ENCODE measurements at places on chromosomes 3 and 15.
A peak's percentile ranks its signal among the peaks of the same experiment; 100 is the strongest.

DNA sequence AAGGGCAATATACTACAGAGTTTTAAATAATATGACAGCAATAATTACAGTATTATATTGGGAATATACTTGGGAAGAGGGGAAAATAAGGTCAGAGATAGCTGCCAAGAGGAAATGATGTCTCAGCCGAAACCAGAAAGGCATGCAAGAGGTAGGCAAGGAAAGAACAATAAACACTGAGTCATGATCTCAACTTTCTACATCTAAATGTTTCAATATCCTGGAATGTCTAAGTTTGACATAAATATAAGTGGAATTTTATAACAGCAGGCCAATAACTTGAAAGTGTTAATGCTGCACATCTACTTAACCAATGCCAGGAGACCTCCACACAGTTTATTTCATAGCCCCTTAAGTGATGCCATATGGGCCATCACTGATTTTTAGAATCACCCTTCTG, 99.8 kb upstream of the CPNE4 start:
- DNase-seq: no peak

DNA sequence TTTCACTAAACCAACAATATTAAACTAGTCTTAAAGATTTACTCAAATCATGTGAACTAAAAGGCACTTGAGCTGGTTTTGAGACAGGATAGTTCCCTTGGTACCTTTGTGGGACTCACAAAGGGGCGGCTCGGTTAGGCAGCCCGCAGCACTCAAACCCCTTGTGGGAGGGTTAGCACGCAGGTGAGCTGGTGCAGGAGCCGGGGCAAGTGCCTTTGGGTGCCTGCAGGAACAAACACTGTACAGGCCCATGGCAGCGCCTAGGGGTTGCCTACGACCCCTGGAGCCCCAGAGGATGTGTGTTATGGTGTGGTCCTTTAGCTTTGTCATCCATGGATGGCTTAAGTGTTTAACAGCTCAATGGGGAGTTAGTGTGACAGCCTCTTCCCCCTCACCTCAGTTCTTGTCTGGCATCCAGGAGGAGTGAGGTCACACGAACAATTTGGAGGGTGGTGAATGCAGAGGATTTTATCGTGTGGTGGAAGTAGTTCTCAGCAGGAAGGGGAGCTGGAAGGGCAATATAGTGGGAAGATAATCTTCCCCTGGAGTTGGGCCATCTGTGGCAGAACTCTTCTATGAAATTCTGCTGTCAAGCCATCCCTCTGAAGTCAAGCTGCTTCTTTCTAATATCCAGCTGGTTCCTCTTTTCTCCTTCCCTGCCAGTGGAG, 470.9 kb downstream of the RBMS3 start:
- no peak for DNase-seq

DNA sequence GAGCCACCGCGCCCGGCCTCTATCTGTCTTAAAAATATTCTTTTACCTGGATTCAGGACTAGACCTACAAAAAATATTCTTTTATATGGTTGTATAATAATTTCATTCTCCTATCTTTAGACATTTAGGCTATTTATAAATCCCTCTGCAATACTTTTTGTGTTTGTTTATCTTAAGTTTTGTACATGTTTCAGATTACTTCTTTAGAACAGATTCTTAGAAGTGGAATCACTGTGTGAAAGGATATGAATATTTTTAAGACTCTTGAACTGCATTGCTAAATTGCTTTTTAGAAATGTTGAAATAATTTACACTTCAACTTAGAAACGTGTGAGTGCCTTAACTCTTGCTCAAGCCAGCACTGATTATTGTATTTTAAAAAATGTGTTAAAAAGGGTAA, 131.3 kb upstream of the PTX3 start:
- no peak for DNase-seq

DNA sequence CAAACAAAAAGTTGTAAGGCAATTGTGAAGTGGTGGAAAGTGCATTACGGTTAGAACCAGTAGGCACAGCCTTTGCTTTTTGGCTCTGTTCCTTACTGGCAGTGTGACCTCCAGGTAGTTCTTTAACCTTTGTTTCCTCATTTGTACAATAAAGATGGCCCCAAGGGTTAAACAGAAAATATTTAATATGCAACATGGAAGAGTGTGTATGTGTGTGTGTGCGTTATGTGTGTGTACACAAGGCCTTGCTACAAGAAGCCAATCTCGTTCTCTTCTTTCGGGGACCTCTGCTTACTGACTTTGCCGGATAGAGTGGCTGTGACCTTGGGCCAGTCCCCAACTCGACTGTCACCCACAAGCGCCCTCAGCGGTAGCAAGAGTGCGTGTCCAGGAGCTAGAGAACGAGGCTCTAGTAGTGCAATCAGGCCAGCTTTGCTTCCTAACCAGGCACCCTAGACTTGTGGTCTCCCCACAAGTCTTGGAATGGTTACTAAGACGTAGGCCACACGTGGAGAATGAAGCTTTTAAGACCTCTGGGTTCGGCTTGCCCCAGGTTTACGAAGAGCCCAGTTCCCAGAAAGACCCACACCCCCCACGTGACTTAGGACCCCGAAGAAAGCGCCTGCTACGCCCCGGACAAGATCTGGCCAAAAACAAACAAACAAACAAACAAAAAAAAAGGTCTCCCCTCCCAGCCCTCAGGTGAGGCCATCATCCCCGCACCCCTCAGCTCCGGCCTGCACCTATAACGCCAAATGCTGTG, 593 bp downstream of the CIAO2A start:
- DNase-seq: peak; percentile 36

DNA sequence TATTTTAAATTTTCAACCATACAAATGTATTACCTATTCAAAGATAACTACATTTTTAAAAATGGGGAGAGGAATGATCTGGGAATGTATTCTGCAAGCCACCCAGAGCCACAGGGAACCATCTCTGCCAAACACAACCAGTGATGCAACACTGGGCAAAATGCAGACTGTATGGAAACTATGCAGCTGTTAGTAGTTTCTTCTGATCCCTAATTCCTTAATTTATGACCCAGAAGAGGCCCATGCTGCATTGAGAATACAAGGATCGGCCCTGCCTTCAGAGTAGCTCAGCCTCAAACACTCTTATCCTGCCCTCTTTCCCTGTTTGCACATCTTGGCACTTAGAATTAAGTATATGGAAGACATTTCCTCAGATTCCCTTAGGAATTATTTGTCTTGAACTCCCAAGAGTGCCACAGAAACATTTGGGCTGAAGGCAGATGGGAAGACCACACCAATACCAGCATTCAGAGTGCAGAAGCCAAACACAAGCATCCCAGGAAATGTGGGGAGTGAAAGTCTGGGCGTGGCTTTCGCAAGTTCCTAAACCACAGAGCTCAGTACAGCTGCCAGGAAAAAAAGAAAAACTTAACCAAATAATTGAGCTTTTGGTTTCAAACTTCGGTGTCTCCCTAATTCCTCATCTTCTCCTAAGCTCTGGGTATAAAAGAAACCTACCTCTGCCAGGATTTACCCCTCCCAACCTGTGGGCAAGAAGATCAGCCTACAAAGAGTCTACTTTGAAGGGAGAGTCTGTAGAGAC, 5.3 kb downstream of the SNUPN start:
- DNase-seq: no peak

GRCh38 chr15:38253351-38253781, 730 bp downstream of the SPRED1 start:
- DNase-seq: no peak

GRCh38 chr3:23166276-23166675, 36.9 kb upstream of the UBE2E2 start:
- DNase-seq: no peak

- peak; percentile 57 for DNase-seq
Observed at GRCh38 chr15:64630396-64631107, 144.8 kb downstream of the RBPMS2 start.

DNA sequence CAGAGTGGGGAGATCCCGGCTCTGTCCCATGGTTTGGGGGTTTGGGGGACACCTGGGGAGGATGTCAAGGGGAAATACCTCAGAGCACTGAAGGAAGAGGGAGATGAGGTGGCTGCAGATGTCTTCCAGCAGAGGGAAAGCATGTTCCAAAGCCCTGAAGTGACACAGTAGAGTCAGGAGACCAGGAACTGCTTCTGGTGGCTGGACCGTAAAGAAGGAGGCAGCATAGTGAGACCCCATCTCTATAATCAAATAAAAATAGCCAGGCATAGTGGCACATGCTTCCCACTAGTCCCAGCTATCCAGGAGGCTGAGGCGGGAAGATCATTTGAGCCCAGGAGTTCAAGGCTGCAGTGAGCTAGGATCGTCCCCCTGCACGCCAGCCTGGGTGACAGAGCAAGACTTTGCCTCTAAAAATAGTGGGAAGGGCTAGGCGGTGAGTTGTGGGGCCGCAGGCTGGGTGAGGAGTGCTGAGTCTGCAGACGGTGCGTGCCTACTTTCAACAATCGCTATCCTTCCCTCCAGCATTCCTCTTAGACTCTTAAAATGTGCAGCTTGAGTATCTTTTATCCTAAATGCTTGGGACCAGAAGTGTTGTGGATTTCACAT, 26.2 kb downstream of the HES1 start:
- no peak for DNase-seq

DNA sequence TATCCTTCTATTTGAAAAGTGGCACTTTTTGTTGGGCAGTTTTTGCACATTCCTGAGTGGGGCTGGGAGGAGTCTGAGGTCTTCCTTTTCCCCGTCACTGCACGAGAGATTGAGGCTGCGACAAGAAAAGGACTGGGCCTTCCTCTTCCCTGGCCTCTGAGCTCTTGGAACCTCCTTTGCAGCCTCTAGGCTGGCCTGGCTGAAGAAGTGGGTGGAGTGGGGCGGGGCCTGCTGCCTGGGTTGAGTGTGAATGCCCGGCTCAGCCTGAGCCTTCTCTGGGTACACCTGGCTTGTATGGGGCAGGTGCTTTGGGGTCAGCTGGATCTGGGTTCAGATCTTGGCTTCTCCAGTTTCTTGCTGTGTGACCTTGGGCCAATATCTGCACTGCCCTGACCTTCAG, 43.1 kb downstream of the PLXNA1 start:
- no peak for DNase-seq

DNA sequence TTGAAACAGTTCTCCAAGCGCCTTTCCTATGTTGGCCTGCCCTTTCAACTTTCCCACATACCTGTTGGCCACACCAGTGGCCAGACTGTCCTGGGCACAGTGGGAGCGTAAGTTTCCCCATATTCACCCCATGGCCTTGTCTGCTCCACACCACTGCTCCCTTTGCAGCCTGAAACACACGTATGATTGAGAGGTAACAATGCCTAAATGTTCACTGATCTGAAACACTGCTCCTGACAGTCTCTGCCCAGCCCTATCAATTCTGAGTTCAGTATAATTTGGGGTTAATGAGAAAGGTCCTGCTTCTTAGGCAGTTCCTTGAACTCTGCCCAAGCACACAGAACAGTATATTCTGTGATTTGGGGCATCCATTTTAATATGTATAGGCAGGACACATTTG, 52.2 kb downstream of the ANXA2 start:
- no peak for DNase-seq

DNA sequence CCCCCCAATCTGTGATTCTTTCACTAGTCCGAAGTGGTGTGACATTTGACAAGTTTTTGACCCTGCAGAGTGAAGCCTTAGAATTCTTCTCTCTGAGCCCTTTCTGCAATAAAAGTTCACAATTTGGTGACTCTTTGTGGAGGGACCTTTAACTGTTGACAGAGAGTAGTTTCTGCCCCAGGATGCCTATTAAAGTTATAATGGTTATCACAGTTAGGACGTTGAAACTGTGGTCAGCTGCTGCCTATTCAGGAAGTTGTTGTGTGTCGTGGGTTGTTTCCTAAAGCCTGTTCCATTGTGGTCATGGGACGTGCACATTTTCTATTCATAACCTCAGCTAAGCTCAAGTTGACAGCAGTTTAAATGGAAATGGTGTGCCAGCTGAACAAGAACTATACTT, 274.5 kb downstream of the NEK10 start:
- DNase-seq: no peak

DNA sequence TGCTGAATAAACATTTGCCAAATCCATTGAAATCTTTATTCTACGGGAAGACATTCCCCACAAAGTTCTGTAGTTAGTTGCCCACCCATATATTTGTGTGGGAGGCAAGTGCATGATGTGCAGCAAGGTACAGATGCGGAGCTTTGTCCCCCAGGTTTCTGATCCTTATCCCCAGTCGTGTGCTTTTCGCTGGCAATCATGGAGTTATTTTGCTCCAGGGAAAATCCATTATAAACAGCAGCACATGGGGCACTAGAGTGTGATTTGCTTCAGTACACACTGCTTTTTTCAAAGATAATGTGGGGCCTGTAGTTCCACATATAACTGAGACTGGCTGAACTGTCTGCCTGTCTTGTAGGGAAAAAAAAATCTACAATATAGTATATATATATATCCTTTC, 132.1 kb downstream of the FEZF2 start:
- no peak for DNase-seq

DNA sequence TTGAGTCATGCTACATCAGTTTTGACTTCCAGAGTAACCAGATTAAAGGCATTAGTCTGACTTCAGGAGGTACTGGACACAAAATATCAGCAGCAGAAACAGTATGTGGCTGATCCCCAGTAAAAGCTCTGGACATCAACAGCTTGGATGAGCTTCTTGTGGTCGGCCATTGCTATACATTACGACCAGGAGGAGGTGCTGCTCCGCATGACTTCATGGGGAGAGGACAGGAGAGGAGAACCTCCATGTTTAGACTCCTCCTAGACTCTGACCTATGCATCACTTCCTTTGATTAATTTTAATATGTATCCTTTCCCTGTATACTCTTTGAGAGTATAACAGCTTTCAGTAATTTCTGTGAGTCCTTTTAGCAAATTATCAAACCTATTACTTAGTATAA, 285.6 kb upstream of the ARHGEF26 start:
- DNase-seq: no peak

DNA sequence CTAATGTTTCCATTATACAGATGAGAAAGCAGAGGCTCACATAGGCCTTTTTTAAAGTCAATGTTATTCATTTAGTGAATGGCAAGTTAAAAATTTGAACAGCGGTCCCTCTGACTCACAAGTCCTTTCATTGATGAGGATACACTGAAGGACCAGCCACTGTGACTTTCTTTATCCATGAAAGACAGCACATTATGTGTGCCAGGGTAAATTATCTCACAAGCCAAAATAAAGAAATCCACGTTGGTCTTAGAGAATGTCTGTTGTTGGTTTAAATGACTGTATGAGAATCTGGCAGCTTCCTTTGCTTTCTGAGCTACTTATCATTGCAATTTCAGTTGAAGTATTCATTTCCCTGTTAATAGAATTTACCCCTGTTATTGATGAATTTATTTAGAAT, 485.1 kb downstream of the TBL1XR1 start:
- no peak for DNase-seq

GRCh38 chr3:46987319-46987742, 7.9 kb downstream of the NBEAL2 start:
- no peak for DNase-seq

GRCh38 chr3:114122027-114122709, 56.7 kb downstream of the DRD3 start:
- DNase-seq: peak; percentile 1

GRCh38 chr3:123881771-123882170, 2.4 kb downstream of the MYLK start:
- no peak for DNase-seq

GRCh38 chr15:32106401-32107381, 76.4 kb downstream of the CHRNA7 start:
- DNase-seq: no peak

Measured in right lung (tissue), 10 donors.